ENCODE measurements at places on chromosomes 1 and 21. TPM values are rescaled to one million over a fixed set of nuclear protein-coding genes. Genes with fewer than 3 reads are reported as not detected.
A peak's percentile ranks its signal among the peaks of the same experiment; 100 is the strongest.

The SLC30A10 gene
- not detected for total RNA-seq

- no peaks in the 10 kb centered on the region for H3K27me3 ChIP-seq
- peaks cover 13% of the 10 kb centered on the region for H3K4me1 ChIP-seq
- peak overlapping the region; percentile 92 for H3K27ac ChIP-seq
- peak overlapping the region; percentile 98 for H3K4me3 ChIP-seq
- peak; percentile 75 for DNase-seq
These were observed 753 bp downstream of the KIF1B start for GRCh38 chr1:10210841-10211804.

DNA sequence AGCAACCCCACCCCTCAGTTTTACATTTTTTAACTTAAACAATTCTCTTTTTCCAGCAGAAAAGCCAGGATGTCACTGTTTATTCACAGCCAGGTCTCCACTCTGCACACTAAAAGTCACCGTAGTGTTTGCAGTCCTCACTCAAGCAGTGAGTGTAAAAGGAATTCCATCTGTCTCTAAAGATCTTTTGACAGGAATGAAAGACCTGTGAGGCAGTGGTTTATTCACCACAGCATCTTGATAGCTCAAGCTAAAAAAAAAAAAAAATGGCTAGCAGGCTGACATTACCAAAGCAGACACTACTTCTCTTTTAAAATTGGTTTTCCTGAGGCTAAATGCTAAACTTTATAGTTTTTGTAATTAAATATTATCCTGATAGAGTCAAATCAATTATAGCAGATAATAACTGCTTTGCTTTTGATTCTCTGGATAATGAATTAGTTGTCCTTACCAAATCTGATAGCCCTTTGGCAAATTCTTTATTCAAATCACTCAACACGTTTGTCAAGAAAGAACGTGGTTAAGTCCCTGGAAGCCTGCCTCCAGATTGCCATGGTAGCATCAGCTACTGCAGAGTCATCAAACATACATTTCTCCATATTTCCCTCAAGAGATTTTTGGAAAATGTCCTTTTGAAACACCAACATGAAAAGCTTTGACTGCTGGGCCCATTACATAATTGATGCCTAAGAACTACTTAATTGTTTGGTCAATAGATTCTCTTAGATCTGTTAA lies 22.2 kb upstream of the SLC5A9 start:
- no peak overlapping the region for H3K4me3 ChIP-seq
- H3K27me3 ChIP-seq = no peaks in the 10 kb centered on the region
- DNase-seq = no peak
- no peaks in the 10 kb centered on the region for H3K36me3 ChIP-seq
- H3K4me1 ChIP-seq = peaks cover 5% of the 10 kb centered on the region

- DNase-seq = no peak
- H3K27ac ChIP-seq = no peak overlapping the region
- no peaks in the 10 kb centered on the region for H3K36me3 ChIP-seq
- H3K4me3 ChIP-seq = no peak overlapping the region
- H3K4me1 ChIP-seq = no peaks in the 10 kb centered on the region
These were observed 2.7 kb downstream of the SERPINC1 start for GRCh38 chr1:173914366-173914871.

- no peaks in the 10 kb centered on the region for H3K36me3 ChIP-seq
- H3K4me1 ChIP-seq = no peaks in the 10 kb centered on the region
- no peaks in the 10 kb centered on the region for H3K27me3 ChIP-seq
- no peak overlapping the region for H3K4me3 ChIP-seq
- no peak overlapping the region for H3K27ac ChIP-seq
These were observed 127.3 kb downstream of the DSCAM start for GRCh38 chr21:40719615-40720014.

- H3K27me3 ChIP-seq = no peaks in the 10 kb centered on the region
- no peak overlapping the region for H3K4me3 ChIP-seq
- no peaks in the 10 kb centered on the region for H3K4me1 ChIP-seq
- no peak overlapping the region for H3K27ac ChIP-seq
These were observed 158.0 kb downstream of the CENPF start for GRCh38 chr1:214761030-214761429.

GRCh38 chr1:207844371-207844770 lies 66.6 kb downstream of the CD34 start:
- H3K36me3 ChIP-seq = no peaks in the 10 kb centered on the region
- no peak for DNase-seq
- H3K27me3 ChIP-seq = no peaks in the 10 kb centered on the region

DNA sequence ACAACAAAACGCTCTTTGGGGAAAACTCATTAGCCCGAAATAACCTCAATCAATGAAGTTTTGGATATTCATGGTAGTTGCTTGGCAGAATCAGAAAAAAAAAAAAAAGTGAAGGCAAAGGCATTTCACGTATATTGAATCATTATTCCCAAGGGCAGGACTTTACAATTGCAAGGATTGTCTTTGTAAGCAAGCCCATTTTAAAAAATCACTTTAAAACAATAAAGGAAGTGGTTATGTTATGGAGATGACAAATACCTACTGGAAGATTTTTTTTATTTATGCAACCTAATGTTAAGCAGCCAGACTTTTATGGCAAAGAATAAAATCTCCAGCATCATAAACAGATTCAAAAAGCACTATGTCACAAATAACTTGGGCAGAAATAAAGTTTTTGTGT lies 9.3 kb downstream of the GJB4 start:
- H3K27ac ChIP-seq = no peak overlapping the region
- H3K4me1 ChIP-seq = no peaks in the 10 kb centered on the region
- no peak for DNase-seq
- 0 out of 2 replicates have a peak, but pooled peaks cover 6% of the 10 kb centered on the region for H3K27me3 ChIP-seq
- no peaks in the 10 kb centered on the region for H3K36me3 ChIP-seq

The LORICRIN gene
- total RNA-seq = not detected
